Stimulated activated CD8-positive, alpha-beta memory T cell treated with anti-CD3 and anti-CD28 coated beads, Interleukin-7, amount 100 ng/mL, for 24 hours (primary cell): ENCODE measurements at places on chromosomes 16 and 17.

GRCh38 chr16:54289945-54290832 is 3.6 kb upstream of the IRX3 start:
- DNase-seq = no peak

GRCh38 chr16:47073223-47074155 is 70.3 kb downstream of the NETO2 start:
- no peak for DNase-seq

DNA sequence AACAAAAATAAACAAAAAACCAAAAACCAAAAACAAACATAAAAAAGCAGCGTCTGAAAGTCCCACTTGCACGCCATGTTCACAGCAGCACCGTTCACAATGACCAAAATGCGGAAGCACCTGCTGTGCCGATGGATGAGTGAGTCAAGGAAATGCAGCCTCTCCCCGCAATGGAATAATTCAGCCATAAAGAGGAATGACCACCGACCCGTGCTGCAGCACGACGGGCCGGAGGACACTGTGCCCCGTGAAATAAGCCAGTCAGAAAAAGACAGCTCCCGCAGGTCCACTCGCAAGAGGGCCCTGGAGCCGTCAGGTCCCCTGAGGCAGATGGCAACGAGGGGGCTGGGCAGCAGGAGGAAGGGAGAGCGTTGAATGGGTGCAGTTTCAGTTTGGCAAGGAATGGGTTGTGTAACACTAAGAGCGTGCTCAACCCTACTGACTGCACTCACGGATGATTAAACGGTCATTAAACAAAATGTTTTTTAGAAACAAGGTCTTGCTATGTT is 5.1 kb downstream of the CLCN7 start:
- DNase-seq = no peak

DNA sequence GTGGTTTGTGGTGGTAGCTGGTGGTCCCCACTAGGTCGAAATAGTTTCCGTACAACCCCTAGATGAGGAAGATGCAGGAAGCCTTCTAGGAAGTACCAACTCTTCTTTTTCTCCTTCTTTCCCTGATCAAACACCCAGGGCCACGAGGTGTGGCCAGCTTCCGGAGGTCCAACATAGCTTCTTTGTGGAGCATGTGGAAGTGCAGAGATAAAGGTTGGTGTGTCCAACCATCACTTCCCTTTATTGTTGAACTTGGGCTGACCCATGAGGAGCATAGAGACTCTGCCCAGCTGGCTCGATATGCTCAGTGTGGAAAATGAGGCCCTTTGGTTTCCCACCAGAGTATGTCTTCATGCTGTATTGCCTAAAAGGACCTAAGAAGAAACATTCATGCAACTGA is 6.3 kb upstream of the RGS9 start:
- no peak for DNase-seq

DNA sequence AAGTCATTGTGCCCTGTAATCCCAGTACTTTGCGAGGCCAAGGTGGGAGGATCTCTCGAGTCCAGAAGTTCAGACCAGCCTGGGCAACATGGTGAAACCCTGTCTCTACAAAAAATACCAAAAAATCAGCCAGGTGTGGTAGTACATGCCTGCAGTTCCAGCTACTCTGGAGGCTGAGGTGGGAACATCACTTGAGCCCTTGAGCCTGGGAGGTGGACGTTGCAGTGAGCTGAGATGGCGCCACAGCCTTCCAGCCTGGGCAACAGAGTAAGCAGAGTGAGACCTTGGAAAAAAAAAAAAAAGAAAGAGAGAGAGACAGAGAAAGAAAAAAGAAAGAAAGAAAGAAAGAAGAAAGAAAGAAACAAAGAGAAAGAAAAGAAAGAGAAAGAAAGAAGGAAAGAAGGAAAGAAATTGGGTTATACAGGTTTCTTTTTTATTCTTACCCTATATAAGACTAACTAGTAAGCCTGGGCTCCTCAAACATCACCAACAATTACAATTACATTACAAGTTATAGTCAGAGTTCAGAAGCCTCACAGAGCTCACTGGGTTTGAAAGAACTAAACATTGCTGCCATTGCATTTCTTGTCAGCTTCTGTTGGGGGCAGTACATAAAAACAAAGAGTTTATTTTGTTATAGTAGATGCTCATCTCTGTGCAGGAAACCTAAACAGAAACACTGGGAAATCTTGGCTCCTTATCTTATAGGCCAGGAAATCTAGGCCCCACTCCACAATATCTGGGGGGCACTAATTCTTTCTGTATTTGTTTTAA is 6.7 kb upstream of the ABCA9 start:
- DNase-seq = no peak

DNA sequence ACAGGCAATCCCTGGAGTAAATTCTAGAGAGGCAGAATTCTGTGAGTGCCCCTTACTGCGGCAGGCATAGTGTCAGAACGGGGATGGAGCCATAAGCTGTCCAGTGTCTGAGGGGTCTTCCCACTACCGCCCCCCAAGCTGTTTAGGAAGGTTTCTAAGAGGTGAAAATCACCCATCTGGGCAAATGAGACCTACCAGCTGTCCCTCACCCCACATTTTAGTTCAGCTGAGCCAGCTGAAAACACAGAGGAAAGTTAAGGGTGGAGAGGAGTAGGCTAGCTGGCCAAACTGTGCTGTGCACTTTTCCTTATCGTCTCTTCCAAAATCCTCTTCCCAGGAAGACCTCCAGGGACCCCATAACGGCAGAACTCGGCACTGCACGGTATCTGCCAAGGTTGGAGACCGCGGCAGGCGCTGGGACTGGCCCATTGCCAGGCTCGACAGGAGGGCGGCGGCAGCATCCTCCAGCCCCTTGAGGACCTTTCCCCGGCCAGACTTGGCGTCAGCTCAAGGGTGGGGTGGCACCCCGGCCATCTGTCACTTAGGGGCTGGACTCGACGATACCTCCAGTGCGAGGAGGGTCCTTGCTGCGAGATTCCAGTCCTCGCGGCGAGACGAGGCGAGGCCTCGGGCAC is 955 bp downstream of the ACLY start:
- peak; percentile 9 for DNase-seq

DNA sequence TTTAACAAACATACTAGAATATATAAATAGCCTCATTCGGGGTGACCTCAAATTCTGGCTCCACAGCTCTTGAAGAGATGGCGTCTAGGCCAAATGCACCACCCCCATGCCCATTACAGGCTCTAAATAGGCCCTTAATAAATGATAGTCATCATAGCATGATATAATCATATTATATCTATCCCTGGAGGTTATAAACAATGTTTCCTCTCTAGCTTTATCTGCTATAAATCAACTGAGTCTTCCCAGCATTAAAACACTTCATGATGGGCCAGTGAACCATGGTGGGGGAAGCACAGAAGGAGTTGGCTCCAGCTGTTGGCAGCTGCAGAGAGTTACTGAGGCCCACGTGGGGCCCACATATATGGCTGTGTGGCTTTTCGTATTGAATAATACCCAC is 214.9 kb upstream of the MPHOSPH6 start:
- no peak for DNase-seq

- DNase-seq = no peak
These were observed 116.5 kb downstream of the ZNF778 start for GRCh38 chr16:89334050-89334449.

- DNase-seq = no peak
These were observed 11.6 kb upstream of the RMI2 start for GRCh38 chr16:11333702-11334101.

DNA sequence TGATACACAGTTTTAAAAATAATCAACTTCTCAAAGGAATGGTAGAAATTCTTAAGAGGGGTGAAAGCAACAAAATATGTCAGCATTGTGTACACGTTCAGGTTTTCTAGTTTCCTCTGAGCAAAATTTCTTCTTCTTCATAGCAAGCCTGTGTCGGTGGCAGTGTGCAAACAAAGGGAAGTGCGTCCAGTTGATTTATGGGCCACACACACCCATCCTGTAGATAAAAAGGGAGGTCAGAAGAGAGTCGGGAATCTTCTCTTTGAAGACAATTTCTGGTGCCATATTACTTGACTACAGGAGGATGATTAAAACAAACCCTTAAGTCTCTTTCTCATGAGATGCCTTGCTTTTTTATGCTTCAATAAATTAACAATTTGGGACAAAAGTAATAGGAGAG is 484.1 kb upstream of the SALL1 start:
- no peak for DNase-seq

- no peak for DNase-seq
These were observed 308.3 kb downstream of the FOXL1 start for GRCh38 chr16:86886651-86887050.

DNA sequence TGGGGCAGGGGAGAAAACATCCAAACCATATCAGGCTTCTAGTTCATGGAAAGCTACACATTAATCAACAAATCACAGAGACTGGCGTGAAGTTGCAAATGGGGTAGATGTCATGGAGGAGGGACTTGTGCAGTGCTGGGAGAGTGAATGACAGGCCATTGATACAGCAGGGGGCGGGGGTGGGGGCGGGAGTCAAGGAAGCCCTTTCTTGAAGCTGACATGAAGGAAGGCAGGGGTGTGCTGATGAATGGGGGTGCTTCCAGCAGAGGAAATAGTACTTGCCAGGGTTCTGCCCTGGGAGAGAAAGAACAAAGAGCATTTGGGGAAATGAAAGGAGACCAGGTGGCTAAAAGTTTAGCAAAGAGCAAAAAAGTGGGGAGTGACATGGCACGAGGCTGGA is 269.9 kb downstream of the SHISA9 start:
- DNase-seq = no peak

DNA sequence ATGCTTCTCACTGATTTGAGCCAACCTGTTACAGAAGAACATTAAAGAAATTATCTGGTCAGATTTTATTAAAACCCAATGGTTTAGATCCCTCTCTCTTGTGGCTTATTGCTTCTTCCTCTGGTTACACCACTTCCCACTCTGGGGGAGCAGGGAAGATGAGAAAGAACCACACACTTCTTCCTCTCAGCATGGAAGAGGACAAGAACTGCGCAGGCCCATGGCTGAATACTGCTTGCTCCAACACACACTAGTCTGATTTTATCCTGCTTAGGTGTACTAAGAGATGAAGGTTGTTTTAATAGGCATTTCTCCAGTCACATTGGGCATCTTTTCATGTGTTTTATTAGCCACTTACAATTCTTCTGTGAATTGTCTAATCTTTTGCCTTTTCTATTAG is 27.6 kb downstream of the MAP3K3 start:
- no peak for DNase-seq

DNA sequence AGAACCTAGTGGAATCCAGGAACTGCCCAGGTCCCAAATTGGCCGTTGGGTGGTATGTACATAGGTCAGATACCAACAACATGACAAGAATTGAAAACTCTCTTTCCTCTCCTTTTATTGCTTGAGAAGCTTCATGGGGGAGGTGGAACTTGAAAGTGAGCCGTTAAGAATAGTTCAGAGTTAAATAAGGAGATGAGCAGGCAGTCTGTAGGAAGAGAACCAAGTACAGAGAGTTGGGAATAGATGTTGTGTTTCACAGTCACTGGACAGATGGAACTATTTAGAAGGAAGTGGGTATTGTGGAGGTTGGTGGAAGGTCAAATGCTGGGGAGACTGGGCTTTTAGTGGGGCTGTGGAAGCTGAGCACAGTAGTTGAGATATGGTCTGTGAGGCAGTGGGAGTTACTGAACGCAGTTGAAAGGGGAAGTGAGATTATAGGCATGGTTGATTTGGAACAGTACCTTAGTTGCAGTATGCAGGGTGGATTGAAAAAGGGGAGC is 26.4 kb downstream of the ARHGAP44 start:
- DNase-seq = no peak

GRCh38 chr16:56478281-56479049 is 27.1 kb downstream of the OGFOD1 start:
- DNase-seq = no peak

DNA sequence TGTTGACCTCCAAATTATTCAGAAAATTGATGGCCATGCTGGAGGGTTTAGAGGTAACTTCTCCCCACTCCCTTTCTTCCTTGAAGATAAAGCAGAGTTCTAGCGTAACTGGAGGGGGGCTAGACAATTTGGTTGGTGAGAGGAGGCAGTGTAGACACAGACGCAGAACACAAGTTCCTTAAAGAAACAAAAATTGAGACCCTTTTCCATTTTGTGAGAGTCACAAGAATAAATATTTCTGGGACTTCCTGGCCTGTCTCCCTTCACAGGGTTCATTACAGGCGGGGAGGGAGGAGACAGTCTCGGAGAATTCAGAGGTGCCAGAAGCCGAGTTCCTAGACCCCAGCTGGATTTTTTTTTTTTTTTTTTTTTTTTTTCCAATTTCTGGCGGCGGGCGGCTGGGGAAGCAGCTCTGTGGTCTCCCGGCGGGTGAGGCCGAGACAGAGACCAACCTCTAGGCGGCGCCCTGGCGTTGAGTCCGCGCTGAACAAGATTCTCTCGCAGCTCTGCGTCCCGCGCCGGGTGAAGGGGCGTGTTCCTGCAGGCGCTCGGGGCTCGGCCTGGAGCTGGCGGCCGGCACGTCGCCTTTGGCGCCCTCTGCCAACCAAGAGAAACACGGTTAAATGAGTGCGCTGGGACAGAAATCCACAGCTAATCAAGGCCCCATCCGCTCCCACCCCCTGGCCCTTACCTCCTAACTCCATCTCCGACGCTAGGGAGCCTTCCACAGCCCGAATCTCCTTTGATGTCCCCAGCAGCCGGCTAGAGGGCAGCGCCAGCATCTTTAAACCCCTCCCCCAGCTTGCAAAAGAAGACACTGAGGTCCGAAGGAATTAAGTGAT is 10.2 kb upstream of the HOXB9 start:
- peak; percentile 58 for DNase-seq

GRCh38 chr17:15238057-15238456 is 27.1 kb downstream of the PMP22 start:
- no peak for DNase-seq

DNA sequence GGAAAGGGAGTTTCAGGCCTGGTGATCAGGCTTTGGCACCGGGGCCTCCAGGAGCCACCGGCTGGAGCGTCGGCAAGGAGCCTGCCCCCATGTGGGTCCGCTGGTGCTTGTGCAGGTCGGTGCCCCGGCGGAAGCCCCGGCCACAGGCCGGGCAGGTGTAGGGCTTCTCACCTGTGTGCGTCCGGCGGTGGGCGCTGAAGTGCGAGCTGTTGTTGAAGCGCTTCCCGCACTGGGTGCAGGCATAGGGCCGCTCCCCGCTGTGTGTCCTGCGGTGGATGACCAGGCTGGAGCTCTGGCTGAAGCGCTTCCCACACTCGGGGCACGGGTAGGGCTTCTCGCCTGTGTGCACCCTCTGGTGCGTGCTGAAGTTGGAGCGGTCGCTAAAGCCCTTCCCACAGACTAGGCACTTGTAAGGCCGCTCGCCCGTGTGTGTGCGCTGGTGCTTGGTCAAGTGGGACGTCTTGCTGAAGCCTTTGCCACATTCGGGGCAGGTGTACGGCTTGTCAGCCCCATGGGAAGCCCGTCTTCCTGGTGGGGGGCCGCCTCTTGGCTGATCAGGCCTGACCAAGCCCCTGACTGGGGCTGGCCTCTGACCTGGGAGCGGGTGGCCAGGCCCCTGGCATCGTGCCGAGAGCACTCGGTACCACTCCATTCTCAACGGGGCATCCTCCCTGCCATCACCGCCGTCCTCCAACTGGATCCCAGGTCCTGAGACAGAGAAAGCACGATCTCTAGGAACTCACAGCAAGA is 14.4 kb downstream of the ZNF500 start:
- DNase-seq = no peak
